Activated naive CD4-positive, alpha-beta T cell treated with anti-CD3 and anti-CD28 coated beads, Interleukin-2, amount 10 ng/mL, durations not matched to agents 5 hours and 36 hours (primary cell): ENCODE measurements at places on chromosomes 4 and X. TPM values are rescaled to one million over a fixed set of nuclear protein-coding genes. Genes with fewer than 3 reads are reported as not detected.

SFRP2 gene
- not detected for total RNA-seq

ZCCHC18 gene
- 0.78 TPM for total RNA-seq

MAGEB10 gene
- not detected for total RNA-seq

FUNDC1 gene
- 11.7 TPM for total RNA-seq

TIGD4 gene
- 0.08 TPM for total RNA-seq

LONRF3 gene
- total RNA-seq = 1.1 TPM

HSFX3 gene
- total RNA-seq = not detected

GRPR gene
- total RNA-seq = 0.14 TPM

VEGFD gene
- not detected for total RNA-seq

NR3C2 gene
- total RNA-seq = 5.4 TPM

PLXNB3 gene
- 0.05 TPM for total RNA-seq

GAGE12F gene
- total RNA-seq = not detected

MUC7 gene
- total RNA-seq = not detected

AREG gene
- total RNA-seq = not detected
